ENCODE measurements at places on chromosomes 2 and 18.
A peak's percentile ranks its signal among the peaks of the same experiment; 100 is the strongest.

DNA sequence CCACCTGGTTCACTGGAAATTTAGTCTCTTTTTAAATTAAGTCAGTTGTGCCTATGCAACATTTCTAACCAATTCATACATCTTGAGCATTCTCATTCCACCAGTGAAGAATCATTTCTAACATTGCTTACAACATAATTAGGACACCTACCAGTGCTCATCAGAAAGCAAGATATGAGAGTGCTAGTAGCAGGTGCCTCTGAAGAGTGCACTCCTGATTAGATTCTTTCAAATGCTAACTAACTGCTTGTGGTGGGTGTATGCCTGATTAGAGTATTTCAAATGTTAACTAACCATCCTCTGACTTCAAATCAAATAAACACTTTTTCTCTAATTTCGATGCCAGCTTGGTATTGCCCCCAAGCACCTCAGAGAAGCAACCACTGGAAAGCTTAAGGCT, 124.3 kb upstream of the DNAJC10 start:
- DNase-seq = no peak

GRCh38 chr2:5617796-5618195, 74.4 kb upstream of the SOX11 start:
- no peak for DNase-seq

GRCh38 chr18:46069524-46069923, 2.5 kb downstream of the PSTPIP2 start:
- DNase-seq = no peak

DNA sequence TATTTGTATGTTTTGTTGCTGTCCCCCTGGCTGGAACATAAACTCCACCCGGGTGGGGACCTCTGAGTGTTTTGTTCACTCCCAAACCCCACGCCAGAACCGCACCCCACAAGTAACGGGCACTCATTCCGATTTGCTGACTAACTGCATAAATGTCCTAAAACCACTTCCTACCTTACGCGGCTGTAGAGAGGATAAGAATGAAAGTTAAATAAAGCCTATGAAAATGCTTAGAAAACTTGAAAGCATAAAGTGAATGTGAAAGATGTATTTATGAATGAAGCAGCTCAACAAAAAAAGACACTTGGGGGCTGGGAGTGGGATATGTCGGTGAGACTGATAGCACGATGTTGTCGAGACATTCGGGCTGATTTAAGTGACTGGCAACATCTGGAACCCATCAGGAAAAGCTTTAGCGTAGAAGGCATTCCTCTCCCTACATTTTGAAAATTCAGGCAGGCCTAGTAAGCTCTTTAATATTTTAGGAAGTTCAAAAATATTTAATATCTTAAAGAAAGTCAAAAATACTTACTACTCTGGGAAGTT, 206.7 kb downstream of the SH3RF3 start:
- DNase-seq = no peak

DNA sequence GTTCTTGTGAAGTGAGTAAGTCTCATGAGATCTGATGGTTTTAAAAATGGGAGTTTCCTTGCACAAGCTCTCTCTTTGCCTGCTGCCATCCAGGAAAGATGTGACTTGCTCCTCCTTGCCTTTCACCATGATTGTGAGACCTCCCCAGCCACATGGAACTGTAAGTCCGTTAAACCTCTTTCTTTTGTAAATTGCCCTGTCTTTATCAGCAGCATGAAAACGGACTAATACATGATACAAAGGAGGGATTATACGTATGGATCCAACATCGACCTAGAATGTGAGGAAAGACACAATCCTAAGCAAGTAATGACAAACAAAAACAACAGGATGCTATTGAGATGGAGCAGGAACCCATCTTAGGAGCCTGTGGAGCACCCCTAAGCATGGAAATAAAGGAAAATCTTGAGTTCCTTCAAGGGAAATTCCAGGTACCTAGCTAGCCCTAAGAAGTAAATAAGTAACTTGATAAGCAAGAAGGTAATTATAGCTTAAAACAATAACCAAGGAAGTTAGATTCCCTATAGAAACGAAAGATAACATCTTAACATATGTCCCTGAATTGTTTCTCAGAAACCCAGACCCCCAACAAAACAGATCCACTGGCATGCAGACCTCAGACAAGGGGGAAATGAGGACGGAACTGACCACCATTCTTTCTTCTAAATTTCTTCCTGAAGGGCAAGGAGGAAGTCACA, 1.5 kb upstream of the TNFRSF11A start:
- DNase-seq = no peak

GRCh38 chr2:230898016-230898712, 26.9 kb downstream of the GPR55 start:
- DNase-seq = no peak

DNA sequence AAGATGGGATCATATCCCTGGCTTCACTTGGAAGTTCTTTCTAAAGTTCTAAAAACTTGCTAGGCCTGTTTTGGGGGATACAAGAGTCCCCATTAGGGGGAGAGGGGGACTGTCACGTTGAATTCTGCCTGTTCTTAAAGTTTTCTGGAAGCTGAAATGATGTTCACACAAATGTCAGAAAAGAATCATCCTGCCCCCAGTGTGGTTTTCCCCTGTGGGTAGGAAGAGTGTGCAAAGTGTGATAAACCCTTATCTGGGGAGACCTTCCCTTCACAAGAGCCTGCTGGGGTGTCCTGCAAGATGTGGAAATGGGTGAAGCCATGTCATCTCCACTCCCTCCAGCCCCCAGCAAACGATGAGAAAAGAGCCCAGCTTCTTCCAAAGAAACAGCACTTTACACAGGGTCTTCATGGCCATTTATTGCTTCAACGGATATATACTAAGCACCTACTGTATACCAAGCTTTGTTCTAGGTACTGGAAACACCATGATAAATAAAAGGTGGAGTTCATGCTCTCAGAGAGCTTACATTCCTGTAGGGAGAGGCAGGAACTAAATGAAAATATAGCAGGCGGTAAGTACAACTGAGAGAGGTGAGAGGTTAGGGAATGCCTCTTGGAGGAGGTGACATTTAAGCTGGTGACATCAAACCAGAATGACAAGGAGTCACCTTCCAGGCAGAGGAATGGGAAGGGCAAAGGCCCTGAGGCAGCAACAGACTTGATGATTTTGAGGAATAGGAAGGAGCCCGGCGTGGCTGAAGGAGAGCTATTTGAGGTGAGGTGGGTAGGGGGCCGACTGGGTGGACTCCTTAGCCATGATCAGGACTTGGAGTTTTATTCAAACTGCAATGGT, 1.6 kb downstream of the MFSD2B start:
- DNase-seq = no peak

DNA sequence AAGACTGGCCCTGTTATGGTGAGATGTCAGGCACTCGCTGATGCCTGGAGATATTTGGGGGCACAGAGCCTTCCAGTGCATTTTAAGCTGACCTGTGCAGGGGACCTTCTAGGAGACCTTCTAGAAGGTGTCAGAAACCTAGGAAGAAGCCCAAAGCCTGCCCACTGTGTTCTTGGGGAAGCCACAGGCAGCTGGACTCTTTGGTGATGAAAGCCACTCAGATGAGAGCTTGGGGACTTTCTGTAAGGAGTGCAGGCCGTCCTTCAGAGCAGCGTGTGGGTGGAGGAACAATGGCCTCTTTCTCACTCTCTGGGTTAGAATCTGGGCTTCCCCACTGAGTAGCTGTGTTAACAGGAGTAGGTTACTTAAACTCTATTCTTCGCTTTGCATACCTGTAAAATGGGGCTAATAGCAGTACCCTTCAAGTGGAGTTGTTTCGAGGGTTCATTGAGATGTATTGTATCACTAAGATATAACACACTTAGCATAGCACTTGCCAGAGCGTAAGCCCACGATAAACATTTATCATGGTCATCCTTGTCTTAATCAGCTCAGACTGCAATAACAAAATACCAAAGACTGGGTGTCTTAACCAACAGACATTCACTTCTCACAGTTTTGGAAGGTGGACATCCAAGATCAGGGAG, 322.3 kb upstream of the EPAS1 start:
- DNase-seq = no peak

DNA sequence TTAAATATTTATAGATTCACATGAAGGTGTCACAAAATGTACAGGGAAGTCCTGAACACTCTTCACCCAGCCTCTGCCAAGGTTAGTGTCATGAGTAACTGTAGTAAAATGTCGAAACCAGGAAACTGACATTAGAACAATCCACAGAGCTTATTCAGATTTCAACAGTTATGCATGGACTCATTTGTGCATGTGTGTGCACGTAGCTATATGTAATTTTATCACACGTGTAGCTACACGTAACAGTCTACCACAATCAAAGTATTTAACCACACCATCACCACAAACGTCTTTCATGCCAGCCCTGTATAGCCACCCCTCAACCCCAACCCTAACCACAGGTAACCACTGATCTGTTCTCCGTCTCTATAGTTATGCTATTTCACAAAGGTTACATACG, 211.7 kb upstream of the REV1 start:
- no peak for DNase-seq

GRCh38 chr2:237487496-237487895, 445 bp downstream of the MLPH start:
- DNase-seq = no peak

GRCh38 chr2:175976391-175977157, 25.5 kb downstream of the LNPK start:
- no peak for DNase-seq

- no peak for DNase-seq
Observed at GRCh38 chr2:45595721-45596435, 15.2 kb downstream of the SRBD1 start.

DNA sequence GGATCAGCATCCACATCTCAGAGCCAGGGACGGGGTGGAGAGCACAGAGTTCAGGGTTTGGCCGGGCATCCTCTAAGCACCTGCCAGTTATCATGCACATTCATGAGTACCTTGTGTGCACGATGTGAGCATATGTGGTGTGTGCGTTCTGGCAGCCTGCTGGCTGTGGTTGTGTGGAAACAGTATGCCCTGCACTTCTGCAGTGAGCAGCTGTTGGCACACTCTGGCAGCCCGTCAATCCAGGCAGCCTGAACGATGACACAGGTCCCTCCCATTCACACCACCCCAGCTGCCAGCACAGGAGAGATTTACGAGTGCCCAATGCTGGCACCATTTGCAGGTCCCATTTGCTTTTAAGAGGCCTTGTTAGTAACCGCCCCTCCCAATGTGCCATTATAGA, 74.2 kb downstream of the CD8B2 start:
- DNase-seq = no peak

DNA sequence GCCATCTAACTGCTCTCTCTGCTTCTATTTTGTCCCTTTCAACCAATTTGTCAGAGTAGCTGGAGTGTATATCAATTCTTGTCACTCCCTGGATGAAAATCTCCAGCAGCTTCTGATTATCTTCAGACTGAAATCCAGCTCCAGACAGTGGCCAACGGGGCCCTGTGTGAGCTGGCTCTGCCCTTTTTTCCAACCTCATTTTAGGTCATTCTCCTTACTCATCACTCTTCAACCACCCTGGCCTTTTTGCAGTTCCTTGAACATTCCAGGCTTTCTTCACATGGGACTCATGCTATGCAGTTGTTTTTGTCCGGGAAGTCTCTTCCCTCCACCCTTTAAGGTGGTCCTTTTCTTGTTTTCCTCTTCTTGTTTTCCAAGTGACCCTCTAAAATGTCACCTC, 15.4 kb upstream of the FAP start:
- DNase-seq = no peak

DNA sequence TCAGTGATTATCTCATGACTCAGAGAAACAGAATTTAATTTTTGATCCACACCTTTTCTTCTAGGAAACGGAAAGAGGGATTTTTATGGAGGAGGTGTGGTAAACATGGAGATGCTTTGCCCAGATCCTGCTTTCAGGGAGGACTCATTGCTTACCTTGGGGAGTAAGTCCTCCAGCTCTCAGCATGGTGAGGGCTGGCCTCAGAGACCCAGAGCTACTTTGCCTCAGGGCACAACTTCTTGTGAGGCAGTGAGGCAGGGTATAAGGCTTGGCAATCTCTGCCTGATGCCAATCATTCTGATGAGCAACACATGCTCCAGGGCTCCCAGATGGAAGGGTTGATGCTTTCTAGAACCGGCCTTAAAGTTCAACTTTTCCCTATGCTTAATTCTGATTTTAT, 189.9 kb upstream of the DCC start:
- no peak for DNase-seq

DNA sequence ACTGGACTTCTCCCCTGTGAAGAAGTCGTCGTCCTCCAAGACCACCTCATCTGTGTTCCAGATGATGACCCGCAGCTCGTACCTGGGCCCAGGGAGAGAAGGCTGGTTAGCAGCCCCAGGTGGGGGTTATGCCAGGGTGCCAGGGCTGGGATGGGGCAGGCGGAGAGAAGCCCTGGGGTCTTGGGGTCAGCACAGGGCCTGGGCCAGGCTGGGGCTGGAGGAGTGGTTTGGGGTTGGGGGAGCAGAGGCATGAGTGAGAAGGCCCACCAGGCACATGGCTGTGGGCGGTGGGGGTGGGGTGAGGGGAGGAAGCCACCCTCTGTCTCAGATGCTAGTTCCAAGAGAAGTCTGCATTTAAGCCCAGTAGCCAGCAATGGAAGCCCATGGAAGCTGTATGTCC, 15.8 kb downstream of the OTOF start:
- DNase-seq = no peak

GRCh38 chr2:183522489-183523266, 398.4 kb downstream of the NUP35 start:
- no peak for DNase-seq

DNA sequence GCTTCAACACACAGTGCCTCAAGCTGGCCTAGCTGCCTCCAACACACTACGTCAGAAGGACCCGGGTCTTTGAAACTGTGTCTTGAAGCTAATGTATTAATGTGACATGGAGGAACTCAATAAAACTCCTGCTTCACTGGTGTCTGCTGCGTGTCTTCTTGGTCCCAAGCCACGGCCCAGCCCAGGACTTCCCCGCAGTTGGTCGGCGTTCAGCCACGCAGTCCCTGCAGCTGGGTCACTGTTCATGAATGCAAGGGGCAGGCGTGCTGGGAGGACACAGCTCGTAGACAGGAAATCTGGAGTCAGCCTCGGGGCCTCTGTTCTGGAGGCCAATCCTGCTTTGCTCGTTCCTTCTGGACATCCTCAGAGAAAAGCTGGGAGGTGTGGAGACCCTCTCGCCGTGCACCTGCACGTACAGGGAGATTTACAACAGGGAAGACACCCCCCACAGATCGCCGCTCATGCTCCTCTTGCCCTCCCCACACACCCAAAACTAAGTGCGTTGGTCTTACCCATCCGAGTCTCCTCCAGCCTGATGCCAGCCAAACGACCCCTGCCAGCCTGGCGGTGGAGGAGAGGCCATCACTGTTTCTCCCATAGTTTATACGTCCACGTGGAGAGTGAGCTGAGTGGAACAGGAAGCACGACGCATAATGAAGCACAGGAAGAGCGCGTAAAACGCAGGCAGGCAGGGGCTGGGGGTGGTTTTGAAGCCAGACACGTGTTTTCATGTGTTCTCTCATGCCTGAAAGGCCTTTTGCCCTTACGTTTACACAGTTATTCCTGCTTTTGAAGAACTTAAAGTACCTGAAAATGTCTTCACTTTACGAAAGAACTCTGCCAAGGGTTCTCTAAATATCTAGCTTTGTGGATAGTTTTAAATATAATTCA, 39.7 kb downstream of the ADI1 start:
- no peak for DNase-seq

DNA sequence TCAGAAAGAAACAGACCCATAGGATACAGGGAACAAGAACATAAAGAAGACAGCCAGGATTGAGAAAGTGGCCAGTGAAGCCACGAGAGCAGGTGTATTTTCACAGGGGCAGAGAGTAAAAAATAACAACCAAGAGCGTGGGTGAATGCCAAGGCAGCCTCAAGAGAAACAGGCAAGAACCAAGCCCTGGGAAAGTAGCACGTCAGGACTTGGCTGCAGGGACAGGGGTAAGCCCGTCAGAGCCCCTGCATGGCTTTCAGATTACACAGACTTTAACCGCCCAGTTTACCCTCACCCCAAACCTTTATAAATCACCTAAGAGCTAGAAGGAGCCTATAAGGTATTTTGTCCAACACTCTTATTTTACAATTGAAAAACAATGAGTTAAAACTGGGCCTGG, 43.7 kb downstream of the ARL4C start:
- peak; percentile 44 for DNase-seq
